ENCODE measurements at places on chromosomes 16 and 17.
A peak's percentile ranks its signal among the peaks of the same experiment; 100 is the strongest.

GRCh38 chr17:79048826-79049755, 25.1 kb downstream of the C1QTNF1 start:
- no peak for DNase-seq

DNA sequence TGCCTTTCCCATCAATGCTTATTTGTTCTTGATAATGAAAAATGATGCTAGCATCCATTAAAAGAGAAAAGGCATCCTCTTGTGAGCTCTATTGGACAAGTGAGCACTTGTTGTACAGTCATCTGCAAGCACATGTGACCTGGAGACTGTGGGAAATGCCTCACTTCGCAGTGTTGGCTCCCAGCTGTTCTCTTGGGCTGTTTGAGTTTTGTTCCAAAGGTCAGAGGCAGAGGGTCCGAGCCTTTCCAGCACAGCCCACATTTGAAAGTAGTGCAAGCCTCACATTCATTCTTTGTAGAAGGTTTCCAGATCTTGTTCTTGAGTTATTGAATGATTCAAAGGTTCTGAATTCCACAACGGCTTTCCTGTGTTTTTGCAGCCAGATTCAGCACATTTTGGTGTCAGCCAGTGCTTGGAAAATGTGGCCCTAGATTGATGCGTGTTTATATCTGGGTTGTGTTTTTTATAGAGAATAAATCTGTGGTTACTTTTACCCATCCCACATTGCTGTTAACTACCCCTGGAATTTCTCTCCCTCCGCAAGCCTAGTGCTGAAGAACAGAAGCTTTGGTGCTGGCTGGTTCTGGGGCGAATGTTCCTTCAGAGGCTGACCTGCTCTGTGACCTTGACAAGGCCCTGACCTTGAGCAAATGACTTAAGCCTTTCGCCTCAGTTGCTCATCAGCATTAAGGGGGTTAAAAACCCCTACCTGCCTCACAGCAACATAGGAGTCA, 49.8 kb downstream of the CDH1 start:
- DNase-seq, result no peak

- DNase-seq, result no peak
These were observed 58.7 kb downstream of the RTN4RL1 start for GRCh38 chr17:1966274-1967086.

- no peak for DNase-seq
These were observed 928.7 kb downstream of the KCNJ2 start for GRCh38 chr17:71098071-71098470.

DNA sequence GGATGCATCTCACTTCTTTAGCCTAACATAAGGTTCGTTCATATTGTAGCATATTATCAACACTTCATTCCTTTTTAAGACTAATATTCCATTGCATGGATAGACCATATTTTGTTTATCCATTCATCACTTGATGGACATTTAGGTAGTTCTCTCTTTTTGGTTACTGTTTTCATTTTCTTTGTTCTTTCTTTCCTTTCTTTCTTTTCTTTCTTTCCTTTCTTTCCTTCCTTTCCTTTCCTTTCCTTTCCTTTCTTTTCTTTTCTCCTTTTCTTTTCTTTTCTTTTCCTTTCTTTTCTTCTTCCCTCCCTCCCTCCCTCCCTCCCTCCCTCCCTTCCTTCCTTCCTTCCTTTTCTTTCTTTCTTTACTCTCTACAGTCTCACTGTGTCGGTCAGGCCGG, 24.2 kb downstream of the PLCG2 start:
- DNase-seq, result no peak

DNA sequence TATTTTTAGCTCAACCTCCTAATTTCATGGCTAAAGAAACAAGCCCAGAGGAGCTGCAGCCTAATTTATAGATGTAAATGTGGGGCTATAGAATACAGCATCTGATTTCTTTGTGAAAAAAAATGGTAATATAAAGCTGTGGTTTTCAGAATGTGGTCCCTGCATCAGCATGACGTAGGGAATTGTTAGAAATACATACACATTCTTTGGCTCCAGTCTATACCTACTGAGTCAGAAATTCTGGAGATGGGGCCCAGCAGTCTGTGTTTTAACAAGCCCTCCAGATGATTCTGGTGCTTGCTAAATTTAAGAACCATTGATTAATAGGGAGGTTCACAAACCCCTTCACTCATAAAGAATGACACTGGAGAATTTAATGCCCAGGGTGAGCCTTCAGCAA, 18.1 kb upstream of the MYH8 start:
- DNase-seq, result no peak

GRCh38 chr16:81745704-81746558, 33.2 kb upstream of the PLCG2 start:
- DNase-seq, result peak; percentile 40

DNA sequence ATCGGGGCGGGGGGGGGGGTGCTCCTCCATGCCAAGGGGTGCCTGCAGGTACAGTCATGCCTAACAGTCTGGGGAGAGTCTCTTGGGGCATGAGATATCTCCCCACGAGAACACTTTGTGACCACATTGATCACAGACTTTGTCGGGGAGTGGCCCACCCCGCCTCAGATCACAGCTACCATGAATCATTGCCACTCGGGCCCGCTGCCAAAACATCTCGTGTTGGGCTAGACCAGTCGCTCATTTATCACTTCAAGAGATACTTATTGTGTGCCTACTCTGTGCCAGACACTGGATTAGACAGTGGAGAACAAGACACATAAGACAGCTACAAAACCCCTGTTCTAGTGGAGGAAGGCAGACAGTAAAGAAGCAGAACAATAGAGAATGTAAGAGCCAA, 72.6 kb downstream of the CLEC16A start:
- no peak for DNase-seq

- no peak for DNase-seq
These were observed 24.8 kb downstream of the CCR7 start for GRCh38 chr17:40540448-40540847.

DNA sequence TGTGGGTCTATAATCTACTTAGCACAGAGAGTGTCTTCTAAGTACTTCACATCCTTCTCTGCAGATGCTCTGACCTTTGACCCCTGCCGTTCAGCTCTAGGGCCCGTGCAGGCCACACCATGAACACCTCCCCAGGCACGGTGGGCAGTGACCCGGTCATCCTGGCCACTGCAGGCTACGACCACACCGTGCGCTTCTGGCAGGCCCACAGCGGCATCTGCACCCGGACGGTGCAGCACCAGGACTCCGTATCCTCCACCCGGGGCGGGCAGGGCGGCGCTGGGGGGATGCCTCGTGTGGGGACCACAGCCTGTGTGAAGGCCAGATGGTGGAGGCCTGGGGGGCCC, 686 bp downstream of the MLST8 start:
- no peak for DNase-seq

- no peak for DNase-seq
These were observed 7.9 kb downstream of the APOH start for GRCh38 chr17:66221343-66221742.

DNA sequence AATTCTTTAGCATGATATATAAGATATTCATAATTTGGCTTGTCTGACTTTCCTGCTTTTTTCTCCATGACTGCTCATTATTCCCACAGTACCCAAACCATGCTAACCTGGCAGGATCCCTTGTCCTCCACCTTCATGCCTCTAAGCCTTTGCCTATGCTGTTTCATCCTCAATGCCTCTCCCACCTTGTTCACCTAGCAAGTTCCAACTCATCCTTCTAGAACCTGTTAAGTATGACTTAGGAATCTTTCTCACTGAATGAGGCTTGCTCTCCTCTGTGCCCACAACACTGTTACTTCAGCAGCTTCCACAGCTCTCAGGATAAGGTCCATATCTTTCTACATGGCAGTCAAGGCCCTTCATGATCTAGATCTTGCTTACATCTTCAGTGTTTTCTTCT, 34.0 kb downstream of the CA10 start:
- no peak for DNase-seq

GRCh38 chr17:66211047-66211810, 18.0 kb downstream of the APOH start:
- DNase-seq, result no peak

GRCh38 chr16:73064212-73064993, 16.5 kb upstream of the ZFHX3 start:
- no peak for DNase-seq

DNA sequence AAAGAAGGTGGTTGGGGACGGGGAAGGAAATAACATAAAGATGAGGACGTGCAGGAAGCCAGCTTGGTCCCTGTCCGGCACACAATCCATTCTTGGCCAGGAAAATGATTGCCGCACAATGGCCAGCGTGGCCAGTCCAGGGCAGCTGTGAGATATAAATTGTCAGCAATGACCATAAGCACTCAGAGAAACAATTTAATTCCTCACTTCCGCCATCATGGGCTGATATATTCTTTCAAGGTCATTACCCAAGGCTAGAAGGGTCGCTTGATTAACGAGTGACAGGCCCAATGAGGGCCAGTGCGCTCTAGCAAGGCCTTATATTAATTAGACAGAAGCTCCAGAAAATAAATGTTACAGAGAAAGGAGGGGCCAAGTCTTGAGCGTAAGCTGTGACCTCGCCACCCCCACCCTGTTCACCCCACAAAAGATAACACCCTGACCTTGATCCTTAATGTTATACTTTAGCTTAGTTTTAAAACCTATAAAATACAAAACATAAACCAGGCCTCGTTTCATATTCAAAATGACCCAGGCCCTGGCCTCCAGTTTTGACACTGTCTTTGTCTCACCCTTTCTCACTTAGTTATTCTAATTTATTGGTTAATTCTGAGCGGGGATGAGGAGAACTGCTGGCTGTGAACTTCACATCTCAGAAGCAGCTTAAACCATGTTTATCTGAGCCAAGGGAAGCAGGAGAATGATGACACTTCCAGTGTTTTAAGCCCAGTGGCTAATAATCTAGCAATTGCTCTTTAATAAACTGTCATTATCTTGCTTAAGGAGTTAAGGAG, 478.3 kb upstream of the ZFHX3 start:
- no peak for DNase-seq

DNA sequence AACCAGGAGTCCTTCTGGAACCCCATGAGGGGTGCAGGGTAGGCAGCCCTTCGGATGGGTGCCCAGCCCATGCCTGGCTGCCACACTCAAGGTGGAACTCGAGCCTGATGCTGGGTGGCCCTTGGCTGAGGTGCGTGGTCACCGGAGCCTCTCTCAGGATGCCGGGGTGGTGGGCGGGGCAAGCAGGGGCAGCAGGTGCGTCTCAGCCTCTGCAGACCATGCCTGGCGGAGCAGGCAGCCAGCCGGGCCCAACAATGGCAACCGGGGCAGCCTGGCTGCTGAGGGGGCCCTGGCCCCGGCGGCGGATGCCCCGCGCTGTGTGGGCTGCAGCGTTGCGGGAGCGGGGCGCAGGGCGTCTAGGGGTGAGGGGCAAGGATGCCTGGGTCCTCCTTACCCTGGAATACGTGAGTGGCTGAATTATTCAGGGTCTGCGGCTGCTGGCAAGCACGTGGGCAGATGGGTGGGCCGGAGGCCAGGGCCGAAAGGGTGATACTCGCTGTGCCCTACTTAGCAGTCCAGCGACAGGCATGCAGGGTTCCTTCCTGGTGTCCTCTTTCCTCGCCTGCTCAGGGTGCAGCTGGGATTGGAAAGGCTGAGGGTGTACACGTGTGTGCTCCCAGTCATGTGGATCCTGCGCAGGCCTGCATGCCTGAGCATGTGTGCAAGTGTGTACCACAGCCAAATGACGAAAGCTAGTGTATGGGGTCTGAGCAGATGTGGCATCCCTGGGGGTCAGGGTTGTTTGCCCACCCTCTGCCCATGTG, 14.6 kb downstream of the MYO15A start:
- no peak for DNase-seq

DNA sequence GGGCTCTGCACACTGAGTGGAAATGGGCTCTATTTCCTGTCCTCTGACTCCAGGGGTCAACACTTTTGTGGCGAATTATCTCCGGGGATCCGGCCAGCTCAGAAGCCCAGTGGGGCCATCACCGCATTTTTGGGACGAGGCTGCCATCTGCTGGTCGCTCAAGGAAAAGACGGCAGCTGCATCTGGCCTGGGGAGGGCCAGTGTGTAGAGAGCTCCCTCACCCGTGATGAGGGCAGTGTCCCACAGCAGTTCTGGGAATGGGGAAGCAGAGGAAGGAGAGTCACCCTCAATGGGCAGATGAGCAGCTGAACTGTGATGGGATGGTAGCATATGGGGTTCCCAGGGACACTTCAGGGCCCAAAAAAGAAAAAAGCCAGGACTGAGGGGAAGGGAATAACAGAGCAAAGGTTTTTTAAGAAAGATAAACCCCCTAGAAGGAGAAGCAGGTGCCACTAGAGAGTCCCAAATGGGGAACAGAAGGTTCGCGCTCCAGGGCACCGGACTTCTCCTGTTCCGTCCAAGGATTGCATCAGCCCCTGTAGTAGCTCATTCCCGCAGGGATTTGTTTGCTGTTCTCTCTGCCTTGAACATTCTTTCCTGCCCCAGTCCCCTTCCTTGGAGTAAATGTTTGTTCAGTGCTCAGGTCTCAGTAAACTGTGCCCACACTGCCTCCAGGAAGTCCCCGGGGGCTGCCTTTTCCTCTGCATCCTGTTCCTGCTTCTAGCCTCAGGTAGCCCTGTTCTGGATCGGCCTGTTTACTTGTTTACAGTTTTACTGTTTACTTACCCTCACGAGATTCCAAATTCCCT, 9.3 kb upstream of the ABCC12 start:
- DNase-seq, result peak; percentile 71

GRCh38 chr16:35570946-35571345, 2111.5 kb downstream of the TP53TG3F start:
- DNase-seq, result no peak

DNA sequence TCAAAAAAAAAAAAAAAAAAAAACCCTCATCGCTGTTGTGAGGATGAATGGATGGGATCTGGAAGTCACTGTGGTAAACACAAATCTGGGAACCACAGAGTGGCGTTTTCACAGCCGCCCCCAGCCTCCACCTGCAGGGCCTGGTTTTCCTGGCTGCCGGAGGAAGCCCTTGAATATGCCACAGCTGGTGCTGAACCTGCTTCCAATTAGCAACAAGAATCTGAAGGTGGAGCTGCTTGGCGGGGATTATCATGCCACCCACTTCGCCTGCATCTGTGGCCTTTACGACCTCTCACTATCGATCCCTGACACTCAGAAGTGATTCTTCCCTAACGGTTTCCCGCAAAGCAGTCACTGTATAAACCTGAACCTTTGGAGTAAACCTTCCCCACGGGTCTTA, 16.1 kb downstream of the MRM3 start:
- peak; percentile 56 for DNase-seq
